ENCODE measurements at places on chromosomes 2 and 18.

- DNase-seq, result no peak
Measured at GRCh38 chr2:41234093-41234492, 782.2 kb upstream of the SLC8A1 start.

GRCh38 chr2:226077841-226078240 lies 678.3 kb downstream of the NYAP2 start:
- no peak for DNase-seq

DNA sequence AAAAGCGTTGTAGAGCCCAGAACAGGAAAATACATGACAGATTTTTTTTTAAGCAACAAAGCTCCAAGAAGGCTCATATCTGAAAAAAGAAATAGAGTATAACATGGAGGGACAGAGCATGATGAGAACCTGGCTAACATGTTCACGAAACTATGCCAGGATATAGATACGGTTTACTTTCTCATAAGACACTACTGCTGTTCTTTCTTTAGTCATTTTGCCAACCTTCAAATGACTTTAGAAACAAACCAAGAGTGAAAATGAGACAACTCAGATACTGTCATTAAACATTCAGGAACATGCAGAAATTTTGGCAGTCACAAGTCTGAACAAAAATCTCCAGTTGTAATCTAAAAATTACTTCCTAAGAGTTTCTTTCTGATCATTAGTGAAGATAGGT lies 14.3 kb downstream of the LPIN2 start:
- no peak for DNase-seq

DNA sequence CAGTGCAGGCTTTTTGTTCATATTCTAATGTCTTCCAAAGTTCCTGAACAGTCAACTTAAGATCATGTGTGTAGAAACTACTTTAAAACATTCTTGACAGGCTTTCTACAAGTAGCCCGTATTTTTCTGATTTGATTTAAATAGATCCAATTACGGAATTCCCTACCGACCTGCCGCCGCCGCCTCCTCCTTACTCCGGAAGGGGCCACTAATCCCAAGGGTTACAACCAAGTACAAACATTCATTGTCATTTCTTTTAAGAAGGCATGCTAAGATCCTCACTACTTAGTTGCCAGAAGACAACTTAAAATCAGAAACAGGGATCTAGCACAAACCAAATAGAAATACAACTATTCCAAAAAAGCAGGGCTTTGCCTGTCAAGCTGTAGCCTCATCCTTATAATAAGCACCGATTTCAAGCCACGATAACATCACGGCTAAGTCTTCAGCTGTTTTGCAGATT lies 784 bp downstream of the WDR33 start:
- no peak for DNase-seq

DNA sequence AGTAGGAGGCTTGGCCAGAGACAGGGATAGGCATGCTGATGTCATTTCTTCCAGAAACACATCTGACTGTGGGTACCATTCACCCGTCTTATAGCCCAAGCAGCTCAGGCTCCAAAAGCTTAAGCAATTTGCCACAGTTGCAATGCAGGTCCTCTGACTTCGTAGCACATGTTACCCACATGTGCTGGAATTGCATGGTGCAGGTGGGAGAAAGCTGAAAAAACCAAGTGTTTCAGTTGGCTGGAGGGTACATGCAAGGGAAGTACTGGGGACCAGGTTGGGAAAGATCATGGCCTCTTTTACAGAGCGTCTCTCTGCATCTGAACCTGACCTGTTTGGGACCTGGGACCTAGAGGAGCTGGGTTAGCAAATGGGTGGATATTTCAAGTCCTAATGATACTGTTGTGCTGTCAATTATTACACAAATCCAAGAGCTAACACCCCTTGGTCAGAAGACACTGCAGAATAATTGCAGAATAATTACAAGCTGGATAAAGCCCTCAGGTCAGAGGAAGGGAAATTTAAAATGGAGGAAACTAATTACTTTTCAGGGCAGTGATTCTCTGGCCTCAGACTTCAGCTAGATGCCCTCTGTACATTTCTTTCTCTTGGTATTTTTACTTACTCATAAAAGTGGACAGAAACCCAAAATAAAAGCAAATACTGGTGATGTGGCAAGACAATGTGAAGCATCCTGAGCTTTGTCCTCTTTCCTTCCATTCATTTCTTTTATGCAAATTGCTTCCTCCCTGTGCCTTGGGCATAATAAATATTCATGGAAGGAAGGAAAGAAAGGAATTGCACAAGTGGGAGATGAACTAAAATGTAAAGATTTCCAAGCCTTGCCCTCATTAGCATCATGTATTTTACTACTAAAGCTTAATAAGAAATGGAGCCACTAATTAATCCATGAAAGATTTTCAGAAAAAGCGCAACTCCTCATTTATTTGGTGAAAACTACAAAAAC lies 45.6 kb upstream of the TTC39C start:
- DNase-seq, result no peak

GRCh38 chr2:239934571-239935171 lies 90.5 kb downstream of the NDUFA10 start:
- no peak for DNase-seq

- no peak for DNase-seq
Measured at GRCh38 chr2:216615298-216616082, 17.7 kb upstream of the IGFBP2 start.

DNA sequence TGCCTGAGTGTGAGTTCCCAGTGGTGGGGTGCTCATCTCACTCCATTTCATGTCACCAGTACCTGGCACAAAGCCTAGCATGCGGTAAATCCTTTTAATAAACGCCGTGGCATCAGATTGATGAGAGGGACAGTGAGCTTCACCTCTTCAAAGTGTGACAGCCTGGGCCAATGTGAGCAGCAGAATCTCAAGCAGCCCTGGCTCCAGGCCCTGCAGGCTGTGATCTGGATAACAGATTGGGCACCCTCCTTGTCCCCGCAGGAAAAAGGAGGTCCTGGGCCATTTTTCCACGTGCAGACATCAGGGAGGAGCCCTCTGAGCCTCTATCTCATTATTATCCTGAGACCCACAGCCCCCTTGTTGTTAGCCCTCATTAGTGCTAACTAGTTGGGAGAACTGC lies 34.8 kb downstream of the TET3 start:
- DNase-seq, result no peak

DNA sequence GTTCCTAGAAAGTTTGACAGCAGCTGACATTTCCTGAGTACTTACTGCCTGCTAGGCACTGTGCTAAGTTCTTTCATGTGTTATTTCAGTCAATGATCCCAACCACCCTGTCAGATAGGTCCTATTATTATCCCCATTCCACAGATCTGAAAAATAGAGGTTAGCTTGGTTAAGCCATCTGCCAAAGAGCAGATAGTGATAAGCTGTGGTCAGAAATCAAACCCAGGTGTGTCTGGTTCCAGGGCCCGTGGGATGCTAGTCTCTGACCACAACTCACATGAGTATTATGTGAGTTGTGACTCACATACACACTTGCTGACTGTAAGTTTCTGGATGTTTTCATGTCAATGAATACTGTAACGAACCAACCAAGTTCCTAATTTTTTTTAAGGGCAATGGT lies 132.0 kb upstream of the APCDD1 start:
- no peak for DNase-seq

DNA sequence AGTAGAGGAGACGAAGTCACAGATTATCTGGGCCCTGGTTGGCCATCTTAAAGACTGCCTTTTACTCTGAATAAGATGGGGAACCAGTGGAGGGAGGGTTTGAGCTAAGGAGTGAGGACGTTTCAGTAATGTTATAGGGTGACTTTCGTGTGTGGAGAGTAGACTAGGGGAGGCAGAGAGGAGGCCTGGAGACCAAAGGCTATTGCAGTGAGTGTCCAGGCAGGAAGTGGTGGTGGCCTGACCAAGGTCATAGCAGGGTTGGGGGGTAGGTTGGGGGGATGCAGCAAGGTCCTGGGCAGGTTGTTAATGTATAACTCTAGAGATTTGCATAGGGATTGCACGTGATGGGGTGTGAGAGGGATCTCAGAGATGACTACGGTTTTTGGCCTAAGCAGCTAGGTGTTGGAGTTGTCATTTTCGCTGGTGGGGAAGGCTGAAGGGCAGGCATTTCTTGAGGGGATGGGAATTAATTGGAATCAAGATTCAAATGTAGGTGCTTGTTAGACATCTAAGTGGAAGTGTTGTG lies 4.9 kb downstream of the CEP192 start:
- DNase-seq, result no peak

- no peak for DNase-seq
Measured at GRCh38 chr18:32122039-32122438, 30.4 kb downstream of the RNF138 start.

- no peak for DNase-seq
Measured at GRCh38 chr2:155574941-155575340, 757.6 kb downstream of the NR4A2 start.

GRCh38 chr18:62510789-62511188 lies 12.0 kb upstream of the ZCCHC2 start:
- DNase-seq, result no peak

DNA sequence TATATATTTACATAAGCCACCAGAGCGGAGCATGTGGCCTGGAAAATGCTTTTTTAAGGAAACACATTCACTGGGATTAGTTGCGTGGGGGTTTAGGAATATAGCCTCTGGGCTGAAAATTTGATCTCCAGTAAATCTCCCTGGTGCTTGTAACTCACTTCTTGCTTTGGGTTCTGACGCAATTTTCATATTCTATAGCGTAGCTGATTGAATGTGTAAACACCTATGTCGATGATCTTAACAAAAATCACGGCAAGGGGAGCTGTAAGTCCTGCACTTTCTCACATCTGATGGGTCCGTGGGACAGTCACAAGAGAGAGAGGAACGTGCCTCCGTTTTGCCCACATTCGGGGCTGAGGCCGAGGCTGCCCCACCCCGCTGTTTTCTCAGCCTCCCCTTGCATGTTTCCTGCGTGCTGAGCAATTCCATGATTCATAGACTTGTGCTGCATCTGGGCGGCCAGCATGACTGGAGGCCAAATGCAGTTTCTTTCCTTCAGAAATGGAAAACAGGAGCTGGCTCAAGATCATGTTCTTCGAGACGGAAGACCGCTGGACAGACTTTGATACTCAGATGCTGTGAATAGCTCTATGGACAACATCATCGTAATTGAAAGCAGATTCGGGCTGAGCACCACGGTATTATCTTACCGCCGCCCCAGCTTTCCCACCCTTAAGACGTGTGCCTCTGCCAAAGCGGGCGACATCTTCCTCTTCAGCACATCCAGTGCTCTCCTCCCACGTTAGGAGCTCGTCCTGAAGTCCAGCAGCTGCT lies 109.2 kb downstream of the TMEM18 start:
- DNase-seq, result no peak

- no peak for DNase-seq
Measured at GRCh38 chr2:50513724-50514123, 518.2 kb downstream of the NRXN1 start.

- no peak for DNase-seq
Measured at GRCh38 chr2:234690569-234691213, 193.8 kb upstream of the ARL4C start.

DNA sequence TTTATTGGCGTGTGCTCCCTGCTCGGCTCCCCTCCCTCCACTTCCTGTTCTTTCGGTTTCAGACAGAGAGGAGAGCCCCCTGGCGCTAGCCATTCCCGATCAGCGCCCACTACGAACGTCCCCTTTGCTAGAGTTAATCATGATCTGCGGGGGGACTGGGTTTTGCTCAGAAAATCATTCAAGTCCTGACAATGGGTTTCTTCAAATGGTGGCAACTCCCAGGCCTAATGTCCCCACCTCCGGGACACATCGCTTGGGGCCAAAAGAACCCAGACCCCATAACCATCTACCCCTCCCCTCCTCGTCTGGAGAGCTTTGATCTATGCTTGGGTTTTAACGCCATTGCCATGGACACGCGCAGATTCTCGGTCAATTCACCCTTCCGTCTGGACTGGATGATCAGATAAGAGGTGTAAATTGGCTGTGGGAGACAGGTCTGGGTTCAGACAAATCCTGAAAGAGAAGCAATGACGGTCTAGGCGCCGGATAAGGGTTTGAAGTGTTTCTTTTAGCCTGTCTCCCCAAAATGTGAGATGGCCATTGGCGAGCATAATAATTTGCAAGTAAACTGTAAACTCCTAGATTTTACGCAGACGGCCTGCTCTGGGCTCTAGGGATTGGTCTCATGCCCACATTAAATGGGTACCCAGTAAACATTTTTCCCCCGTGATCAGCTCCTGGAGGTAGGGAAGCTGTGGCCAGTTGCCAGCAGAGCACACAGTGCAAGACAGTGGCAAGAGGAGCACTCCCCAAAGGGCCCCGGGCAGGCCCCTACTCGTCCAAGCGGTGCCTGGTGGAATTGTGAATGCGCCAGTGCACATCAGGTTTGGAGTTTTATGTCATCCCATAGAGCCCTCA lies 4.7 kb downstream of the NRP2 start:
- no peak for DNase-seq

- DNase-seq, result no peak
Measured at GRCh38 chr2:8676191-8676920, 5.5 kb upstream of the ID2 start.

GRCh38 chr2:173401716-173402326 lies 47.1 kb downstream of the CDCA7 start:
- DNase-seq, result no peak

DNA sequence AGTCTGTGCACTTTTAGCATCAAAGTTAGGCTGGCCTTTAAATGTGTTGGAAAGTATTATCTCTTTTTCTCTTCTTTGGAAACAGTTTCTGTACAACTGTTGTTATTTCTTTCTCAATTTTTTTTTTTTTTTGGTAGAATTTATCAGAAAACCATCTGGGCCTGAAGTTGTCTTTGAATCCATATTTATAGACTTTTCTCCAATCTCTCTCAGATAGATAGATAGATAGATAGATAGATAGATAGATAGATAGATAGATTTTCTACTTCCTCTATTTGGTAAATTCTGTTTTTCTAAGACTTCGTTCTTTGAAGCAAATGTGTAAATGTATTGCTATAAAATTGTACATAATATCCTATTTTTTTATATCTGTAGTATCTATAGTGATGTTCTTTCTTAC lies 17.5 kb downstream of the DNAJC10 start:
- DNase-seq, result no peak

- DNase-seq, result no peak
Measured at GRCh38 chr18:26536664-26537063, 11.7 kb downstream of the KCTD1 start.

DNA sequence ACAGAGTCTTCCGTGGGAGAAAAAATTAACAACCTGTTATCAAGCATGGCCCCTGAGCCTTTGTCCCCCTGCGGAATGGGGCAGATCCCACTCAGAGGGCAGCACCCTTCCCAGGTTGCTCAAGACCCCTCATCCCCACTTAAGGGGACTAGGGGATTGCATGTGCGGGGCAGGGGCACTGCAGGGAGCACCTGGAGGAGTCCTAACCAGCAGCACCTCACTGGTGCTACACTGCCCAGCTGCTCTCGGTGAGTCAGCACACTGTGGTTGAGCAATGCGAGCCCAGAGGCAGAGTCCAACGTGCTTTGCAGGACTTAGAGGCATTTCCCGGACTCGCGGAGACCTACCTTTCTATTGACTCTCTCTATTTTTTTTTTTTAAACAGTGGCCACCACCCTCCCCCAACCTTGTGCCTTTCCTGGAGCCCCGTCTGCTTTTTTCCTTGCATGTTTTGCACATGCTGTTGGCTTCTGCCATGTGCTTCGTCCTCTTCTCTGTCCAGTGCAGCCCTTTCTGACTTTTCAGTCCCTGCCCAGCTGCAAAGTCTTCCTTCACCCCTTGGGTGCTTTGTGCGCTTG lies 74.0 kb downstream of the IL1R2 start:
- DNase-seq, result peak; percentile 15

- DNase-seq, result no peak
Measured at GRCh38 chr2:151103551-151103950, 158.1 kb downstream of the RBM43 start.

Data from T1000 (cell line).